Stimulated activated CD4-positive, alpha-beta T cell treated with anti-CD3 and anti-CD28 coated beads, Interleukin-4, amount 100 ng/mL, for 48 hours (primary cell): ENCODE measurements at places on chromosomes 12 and 14.
A peak's percentile ranks its signal among the peaks of the same experiment; 100 is the strongest.

- no peak for DNase-seq
These were observed 406.3 kb upstream of the FAR2 start for GRCh38 chr12:28742791-28743190.

DNA sequence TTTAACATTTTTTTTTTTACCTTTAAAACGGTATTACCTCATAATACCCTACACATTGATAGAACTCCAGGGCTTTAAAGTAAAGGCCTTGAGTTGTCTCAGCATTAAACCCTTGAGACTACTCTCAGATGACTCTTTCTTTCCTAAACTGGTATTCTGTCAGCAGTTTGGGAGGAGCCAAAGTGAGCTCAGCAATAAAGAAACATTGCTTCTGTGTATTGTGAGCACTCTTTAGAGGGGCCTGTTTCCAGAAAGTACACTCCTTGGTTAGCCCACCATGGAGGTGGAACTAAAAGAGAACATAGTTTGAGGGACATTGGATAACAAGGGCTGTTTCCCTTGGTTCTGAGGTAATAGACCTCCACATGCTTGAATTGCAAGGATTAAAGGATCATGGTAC lies 20.4 kb downstream of the MAP3K12 start:
- no peak for DNase-seq

- DNase-seq, result no peak
These were observed 28.7 kb downstream of the LMNTD1 start for GRCh38 chr12:25524366-25524765.

DNA sequence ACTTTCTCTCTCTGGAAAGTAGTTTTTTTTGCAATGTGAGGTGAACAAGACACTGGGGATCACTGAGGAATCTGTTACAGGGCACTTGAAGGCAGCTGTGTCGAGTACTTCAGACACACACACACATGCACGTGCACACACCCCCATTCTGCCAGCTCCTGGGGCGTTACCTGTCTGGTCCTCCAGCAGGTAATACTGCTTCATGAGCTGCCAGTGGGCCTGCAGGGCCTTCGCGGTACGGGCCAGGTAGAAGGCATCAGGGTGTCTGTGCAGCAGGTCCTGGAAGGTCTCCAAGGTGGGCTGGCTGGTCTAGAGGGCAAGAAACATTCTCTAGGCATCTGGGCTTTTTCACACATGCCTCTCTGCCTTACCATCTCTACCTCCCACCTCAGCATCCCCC lies 5.1 kb downstream of the MCRS1 start:
- DNase-seq, result no peak

DNA sequence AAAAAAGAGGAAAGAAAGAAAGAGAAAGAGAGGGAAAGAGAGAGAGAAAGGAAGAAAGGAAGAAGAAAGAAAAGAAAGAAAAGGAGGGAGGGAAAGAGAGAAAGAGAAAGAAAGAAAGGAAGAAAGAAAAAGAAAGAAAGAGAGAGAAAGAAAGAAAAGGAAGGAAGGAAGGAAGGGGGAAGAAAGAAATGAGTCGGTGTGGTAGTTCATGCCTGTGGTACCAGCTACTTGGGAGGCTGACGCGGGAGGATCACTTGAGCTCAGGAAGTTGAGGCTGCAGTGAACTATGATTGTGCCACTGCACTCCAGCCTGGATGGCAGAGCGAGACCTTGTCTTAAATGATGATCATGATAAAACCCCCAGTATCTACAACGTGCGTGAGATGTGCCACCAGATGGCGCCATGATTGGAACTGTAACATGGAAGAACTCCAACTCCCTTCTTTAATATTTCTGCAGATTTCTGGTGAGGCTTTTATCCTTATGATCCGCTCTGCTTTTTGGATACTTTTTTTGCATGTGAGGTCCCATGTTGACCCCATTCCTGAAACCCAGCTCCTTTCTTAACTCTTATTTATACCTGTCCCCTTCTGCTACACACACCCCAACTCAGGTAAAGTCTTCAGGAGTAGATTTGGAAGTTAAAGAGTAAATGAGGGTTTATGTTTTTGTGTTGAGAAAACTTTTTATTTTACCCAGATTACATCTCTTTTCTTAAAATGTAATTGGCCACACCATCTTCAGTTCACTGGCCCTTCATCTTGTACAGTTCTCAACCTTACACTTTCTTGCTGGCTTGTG lies 25.6 kb downstream of the RNASE10 start:
- peak; percentile 60 for DNase-seq

DNA sequence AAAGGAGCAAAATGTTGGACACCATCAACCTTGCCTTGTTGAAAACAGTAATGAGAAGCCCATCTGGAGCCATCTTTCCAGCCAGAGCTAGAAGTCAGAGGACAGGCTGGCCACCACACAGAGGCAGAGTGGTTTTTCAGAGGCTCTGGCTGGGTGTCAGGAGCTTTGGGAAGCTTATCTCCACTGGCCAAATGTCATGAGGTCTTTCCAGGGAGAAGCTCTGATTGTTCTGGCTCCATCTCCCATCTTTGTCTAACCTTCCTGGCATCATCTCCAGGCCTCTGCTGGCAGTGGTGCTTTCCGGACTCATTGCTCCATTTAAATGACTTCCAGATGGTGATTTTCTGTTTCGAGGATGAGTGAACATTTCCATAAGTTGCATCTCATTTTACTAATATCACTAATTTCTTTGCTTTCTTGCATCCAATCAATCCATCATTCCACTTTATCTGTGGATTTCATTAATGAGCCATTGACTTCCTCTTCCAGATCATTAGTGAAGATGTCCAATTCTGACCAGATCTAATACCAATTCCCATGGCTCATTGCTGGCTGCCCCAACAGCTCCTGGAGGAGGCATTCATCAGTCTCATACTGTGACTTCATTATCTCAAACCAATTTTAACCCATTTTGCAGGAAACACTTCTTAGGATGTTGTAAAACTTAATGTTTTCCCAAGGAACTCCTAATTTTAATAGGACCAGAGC lies 35.3 kb upstream of the TMTC1 start:
- no peak for DNase-seq

DNA sequence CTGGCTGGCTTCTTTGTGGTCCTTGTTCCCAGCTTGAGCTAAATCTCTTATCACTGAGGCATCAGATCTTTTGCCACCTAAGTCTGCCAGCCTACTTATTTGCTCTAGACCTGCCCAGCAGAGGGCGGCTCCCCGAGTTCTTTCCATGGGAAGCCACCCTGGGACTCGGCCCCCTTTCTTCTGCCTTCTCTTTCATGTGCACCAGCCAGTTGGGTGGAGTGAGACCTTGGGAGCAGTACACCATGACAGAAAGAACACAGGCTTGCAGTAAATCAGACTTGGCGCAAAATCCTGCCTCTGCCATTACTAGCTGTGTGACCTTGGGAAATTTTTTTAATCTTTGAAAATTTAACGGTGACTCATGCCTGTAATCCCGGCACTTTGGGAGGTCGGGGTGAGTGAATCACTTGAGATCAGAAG lies 7.4 kb downstream of the SMAGP start:
- no peak for DNase-seq

- no peak for DNase-seq
These were observed 6.7 kb downstream of the HOXC5 start for GRCh38 chr12:54039417-54040147.

- DNase-seq, result no peak
These were observed 185.1 kb upstream of the CDKN3 start for GRCh38 chr14:54211551-54212308.

DNA sequence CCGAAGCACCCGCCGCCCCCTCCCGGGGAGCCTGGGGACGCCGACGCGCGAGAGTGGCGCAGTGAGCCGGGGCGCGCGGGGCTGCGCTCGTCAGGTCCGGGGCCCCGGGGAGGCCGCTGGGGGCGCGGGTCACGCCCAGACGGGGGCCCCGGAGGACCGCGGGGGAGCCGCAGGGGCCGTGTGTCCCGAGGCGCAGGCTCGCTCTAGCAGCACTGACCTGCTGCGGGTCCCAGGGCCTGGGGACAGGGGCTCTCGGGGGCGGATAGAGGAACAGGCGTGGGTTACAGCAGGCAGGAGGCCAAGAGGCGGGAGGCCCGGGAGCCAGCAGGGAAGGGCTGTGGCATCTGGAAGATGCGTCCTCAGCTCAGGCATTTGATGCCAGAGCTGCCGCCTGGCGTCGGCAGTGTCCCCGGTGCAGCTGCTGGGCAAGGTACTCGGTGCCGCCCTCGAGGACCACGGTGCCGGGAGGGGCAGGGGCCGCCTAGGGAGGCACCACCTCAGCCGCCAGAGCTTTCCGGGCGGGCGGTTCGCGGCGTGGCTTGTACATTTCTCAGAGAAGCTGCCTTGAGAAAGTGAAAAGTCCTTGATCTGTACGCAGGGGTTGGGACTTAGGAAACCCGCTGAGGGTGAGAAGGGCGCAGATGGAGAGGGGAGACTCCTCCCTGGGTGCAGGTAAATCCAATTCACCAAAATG lies 1.2 kb downstream of the WNT5B start:
- no peak for DNase-seq

DNA sequence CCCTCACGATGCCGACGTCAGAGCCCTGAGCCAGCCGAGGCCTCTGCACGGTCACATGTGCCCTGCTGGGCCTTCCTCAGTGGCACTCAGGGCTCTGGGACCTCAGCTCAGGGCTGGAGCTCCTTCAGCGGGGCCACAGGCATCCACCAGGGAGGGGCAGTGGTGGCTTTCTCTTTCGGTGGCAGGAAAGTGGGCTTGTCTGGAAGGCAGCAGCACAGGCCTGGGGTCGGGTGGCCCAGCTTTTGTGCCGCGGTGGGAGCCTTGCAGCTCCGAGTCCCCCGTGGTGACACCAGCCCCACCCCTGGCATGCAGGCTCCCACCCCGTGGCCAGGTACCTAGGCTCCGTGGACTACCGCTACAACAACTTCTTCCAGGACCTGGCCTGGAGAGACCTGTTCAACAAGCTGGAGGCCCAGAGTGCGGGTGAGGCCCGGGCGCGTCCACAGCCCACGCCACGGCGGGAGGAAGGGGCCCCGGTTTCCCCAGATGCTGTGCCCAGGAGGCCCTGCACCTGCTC lies 14.2 kb upstream of the TEX22 start:
- no peak for DNase-seq

DNA sequence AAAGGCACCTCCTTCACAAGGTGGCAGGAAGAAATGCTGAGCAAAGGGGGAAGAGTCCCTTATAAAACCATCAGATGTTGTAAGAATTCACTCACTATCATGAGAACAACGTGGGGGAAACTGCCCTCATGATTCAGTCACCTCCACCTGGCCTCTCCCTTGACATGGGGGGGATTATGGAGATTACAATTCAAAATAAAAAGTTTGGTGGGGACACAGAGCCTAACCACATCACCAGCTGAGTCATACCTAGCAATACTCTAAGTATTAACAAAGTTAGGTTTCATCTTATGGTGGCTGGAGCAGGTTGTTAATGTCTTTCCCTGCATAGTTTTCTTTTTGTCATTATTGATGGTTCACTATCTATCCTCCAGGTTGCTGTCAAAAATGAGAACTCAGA lies 113.2 kb upstream of the PPFIA2 start:
- DNase-seq, result no peak

DNA sequence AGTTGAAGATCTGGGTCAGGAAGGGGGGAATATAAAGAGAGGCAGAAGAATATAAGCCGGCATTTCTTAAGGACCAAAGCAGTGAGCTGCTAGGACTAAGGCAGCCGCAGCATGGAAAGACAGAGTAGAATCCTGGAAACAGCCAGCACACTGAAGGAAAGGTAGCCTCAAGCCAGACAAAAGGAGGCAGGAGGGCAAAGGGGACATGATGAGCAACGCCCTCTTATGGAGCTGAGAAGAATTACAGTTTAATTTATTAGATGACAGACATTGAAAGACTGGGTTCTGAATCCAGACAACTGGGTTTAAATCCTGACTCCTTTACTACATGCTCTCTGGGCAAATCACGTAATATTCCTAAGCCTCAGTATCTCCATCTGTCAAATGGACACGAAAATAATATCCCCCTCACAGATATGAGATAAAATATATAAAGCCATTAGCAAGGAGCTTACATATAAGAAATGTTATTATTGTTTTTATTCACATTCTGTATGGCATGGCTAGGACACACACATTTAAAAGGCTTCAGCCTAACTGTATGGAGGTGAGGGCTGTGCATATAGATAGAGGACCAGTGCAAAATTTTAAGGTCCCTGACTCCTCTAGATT lies 8.1 kb upstream of the PCED1B start:
- DNase-seq, result no peak

DNA sequence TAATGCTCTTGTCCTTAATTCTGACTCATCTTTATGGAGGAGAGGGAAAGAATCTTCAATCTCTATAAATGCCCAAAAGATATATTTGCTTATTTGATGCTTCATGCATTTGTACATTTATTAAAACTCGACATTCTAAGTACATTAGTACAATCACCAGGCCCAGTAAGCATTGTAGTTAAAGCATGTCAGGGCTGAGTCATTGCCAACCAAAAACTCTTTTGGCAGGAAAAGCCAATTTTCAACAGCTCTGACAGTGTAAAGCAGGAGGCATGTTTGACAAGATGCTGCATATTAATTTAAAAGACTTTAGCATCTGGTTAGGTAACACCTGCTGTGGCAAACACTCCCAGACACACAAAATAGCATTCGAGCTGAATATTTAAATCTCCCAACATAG lies 290.9 kb downstream of the PPFIA2 start:
- DNase-seq, result no peak

- DNase-seq, result no peak
These were observed 66.0 kb downstream of the ANO4 start for GRCh38 chr12:100860611-100861010.

DNA sequence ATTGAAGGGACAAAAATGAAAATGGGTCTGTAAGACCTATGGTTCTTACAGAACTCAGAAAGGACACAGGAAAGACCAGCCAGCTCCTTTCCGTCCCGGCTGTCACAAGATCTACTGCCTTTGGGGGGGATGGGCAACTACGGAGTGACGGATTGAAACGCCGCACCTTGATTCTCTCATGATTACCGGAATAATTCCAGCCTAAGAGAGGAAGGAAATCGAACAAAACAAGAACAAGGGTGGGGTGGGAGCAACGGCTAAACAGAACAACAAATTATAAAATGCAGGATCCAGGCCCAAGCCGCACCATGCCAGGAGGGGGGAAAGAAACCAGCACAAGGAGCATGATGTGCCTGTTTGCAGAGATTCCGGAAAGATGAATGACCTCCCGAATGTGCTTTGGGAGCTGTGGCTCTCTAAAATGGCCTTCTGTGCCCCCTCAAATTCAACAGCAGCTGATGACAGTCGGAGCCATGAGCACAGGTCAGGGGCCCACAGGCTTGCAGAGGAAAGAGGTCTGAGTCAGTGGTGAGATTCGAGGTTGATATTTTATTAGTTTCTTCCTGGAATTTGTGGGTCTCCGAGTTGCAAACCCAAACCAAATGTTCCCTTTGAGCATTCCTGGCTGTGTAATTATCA lies 72.1 kb downstream of the SPRING1 start:
- DNase-seq, result no peak

DNA sequence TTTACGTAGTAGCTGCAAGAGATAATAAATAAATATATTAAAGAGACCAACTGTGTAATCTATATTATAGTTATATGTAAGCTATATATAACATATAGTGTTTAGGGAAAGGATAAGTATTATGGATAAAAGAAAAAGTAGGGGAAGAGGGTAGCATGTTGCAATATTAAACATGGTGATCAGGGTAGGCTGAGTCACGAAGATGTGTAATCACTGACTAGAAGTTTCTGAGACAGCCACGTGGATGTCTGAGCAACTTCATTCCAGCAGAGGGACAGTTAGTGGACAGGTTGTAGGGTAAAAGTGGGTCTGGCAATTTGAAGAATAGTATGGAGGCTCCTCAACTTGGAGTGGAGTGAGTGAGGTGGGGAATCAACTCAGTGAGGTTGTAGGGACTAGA lies 109.7 kb downstream of the ANO4 start:
- DNase-seq, result no peak

GRCh38 chr12:117876436-117876816 lies 92.4 kb downstream of the KSR2 start:
- DNase-seq, result no peak

- no peak for DNase-seq
These were observed 20.6 kb upstream of the ST8SIA1 start for GRCh38 chr12:22355011-22355580.

- no peak for DNase-seq
These were observed 136.4 kb downstream of the MDGA2 start for GRCh38 chr14:47539031-47539461.
